Activated T-helper 2 cell treated with anti-CD3 and anti-CD28 coated beads, Interferon-gamma antibody, Interleukin-2, Interleukin-4, amounts not matched to agents 10 μg/mL and 5 μg/mL and 100 μg/mL, durations not matched to agents 14 hours and 24 hours and 36 hours (primary cell): ENCODE measurements at places on chromosomes 6 and 20. TPM values are rescaled to one million over a fixed set of nuclear protein-coding genes. Genes with fewer than 3 reads are reported as not detected.
A peak's percentile ranks its signal among the peaks of the same experiment; 100 is the strongest.

DNA sequence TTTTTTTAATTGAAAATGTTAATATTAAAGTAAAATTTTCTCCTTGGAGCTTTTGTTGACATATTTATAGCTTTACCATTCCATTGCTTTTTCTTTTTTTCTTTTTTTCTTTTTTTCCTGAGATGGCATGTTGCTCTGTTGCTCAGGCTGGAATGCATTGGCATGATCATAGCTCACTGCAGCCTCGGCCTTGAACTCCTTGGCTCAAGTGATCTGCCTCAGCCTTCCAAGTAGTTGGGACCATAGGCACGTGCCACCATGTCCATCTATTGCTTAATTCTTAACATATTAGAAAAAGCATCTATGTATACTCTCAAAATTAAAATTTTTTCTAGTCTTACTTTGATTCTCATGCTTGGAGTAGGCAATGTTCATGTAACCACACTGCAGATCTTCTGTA, 43.0 kb downstream of the RALGAPB start:
- no peak for DNase-seq
- H3K4me1 ChIP-seq, result peaks cover 2% of the 10 kb centered on the region
- no peaks in the 10 kb centered on the region for H3K27me3 ChIP-seq
- no peak overlapping the region for H3K4me3 ChIP-seq
- no peak overlapping the region for H3K27ac ChIP-seq
- H3K36me3 ChIP-seq, result peaks cover 31% of the 10 kb centered on the region

Gene DDO
- total RNA-seq, result not detected in 2 replicates

DNA sequence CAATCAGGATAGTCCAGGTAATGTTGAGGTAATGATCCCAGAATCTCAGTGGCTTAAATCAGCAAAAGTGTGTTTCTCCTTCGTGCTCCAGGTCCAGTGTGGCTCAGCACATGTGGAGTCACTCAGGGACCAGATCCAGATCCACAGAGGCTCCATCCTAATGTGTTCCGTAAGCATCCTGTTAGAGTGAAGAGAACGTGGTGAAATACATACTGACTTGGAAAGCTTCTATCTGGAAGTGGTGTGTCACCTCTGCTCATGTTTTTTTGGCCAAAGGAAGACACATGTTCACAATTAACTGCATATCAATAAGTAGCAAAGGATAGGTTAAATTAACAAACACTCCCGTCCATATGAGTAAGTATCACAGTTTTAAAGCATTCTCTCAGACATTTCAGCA, 26.8 kb upstream of the PREP start:
- H3K27ac ChIP-seq, result no peak overlapping the region
- H3K4me1 ChIP-seq, result peaks cover 6% of the 10 kb centered on the region
- H3K36me3 ChIP-seq, result no peaks in the 10 kb centered on the region
- H3K4me3 ChIP-seq, result no peak overlapping the region
- H3K27me3 ChIP-seq, result peaks cover 18% of the 10 kb centered on the region

- H3K4me1 ChIP-seq, result no peaks in the 10 kb centered on the region
- H3K27ac ChIP-seq, result no peak overlapping the region
- no peak overlapping the region for H3K4me3 ChIP-seq
- H3K36me3 ChIP-seq, result no peaks in the 10 kb centered on the region
- DNase-seq, result no peak
- H3K27me3 ChIP-seq, result no peaks in the 10 kb centered on the region
Measured at GRCh38 chr6:48255094-48255493, 144.1 kb upstream of the PTCHD4 start.

DNA sequence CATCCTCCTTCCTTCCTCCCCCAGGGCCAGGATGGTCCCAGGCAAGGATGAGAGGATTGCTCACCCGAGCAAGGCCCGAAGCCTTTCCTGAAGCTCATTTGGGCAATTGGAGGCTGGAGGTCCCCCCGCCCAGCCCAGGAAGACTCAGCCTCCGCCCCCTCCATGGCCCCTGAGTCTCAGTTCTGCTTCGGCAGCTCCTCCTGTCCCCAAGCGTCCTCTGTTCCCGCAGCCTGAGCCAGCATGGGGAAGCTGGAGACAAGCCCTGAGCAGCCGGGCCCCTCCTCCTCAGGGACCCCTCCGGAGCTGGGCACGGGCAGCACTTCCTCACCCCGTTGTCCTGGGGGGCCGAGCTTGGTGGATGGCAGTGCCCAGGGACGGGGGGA, 26.0 kb downstream of the SLC17A9 start:
- DNase-seq, result no peak
- H3K36me3 ChIP-seq, result no peaks in the 10 kb centered on the region
- H3K27me3 ChIP-seq, result peaks cover 49% of the 10 kb centered on the region
- no peak overlapping the region for H3K27ac ChIP-seq

GRCh38 chr6:157106487-157106886, 216.8 kb downstream of the TMEM242 start:
- no peaks in the 10 kb centered on the region for H3K27me3 ChIP-seq
- peaks cover 59% of the 10 kb centered on the region for H3K4me1 ChIP-seq
- DNase-seq, result no peak
- peak overlapping the region; percentile 65 for H3K27ac ChIP-seq

Gene MROH8
- total RNA-seq, result 1.1 and 1.3 TPM in 2 replicates

- no peaks in the 10 kb centered on the region for H3K36me3 ChIP-seq
- H3K27me3 ChIP-seq, result peaks cover 13% of the 10 kb centered on the region
- H3K27ac ChIP-seq, result no peak overlapping the region
Measured at GRCh38 chr20:40703975-40704530, 15.0 kb upstream of the MAFB start.

DNA sequence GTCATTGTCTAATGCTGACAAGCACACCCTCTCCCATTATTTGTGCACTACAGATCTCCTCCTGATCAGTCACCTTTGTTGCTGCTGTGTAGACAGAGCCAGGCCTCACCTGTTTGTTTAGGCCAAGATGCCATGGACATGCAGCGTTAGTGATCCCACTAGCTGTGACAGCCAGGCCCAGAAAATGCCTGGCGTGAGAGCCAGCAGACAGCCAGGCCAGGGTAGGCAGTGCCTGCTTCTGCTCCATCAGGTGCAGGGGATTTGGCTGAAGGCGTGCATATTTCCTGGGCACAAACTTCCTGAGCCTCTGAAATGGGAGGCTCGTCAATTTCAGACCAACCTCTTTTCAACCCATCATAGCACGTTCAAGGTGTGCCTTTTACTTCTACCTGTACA, 27.3 kb downstream of the MANBAL start:
- H3K4me1 ChIP-seq, result peaks cover 25% of the 10 kb centered on the region
- H3K27me3 ChIP-seq, result no peaks in the 10 kb centered on the region
- no peak overlapping the region for H3K4me3 ChIP-seq
- peak overlapping the region; percentile 76 for H3K27ac ChIP-seq
- DNase-seq, result no peak

- H3K4me3 ChIP-seq, result no peak overlapping the region
- no peaks in the 10 kb centered on the region for H3K4me1 ChIP-seq
- no peak overlapping the region for H3K27ac ChIP-seq
- no peaks in the 10 kb centered on the region for H3K27me3 ChIP-seq
- H3K36me3 ChIP-seq, result no peaks in the 10 kb centered on the region
- no peak for DNase-seq
Measured at GRCh38 chr6:74369556-74369993, 673.6 kb downstream of the CD109 start.

Gene YIPF3
- total RNA-seq, result 51.7 and 59.0 TPM in 2 replicates

DNA sequence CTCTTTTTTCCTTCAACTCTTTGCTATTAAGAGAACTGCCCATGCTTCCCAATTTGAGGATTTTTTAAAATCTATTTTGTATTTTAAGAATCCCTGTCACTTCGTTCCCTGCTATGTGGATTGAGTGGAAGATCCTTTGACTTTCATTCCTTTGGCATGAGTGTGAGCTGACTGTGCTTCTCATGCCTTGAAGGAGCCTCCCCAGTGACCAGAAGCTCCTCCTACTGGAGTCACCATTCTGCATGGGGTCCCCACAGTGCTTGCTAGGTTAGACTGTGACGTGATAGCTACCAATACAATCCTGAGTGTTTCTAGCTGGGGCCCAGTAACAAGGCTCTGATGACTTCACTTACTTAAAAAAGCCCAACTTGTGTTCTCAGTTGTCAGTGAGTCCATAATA, 104.4 kb upstream of the LAMP5 start:
- no peaks in the 10 kb centered on the region for H3K27me3 ChIP-seq
- H3K27ac ChIP-seq, result no peak overlapping the region
- H3K4me3 ChIP-seq, result no peak overlapping the region
- H3K4me1 ChIP-seq, result no peaks in the 10 kb centered on the region
- H3K36me3 ChIP-seq, result no peaks in the 10 kb centered on the region
- no peak for DNase-seq

Gene CDH4
- total RNA-seq, result not detected in 2 replicates

Gene LINC00237
- total RNA-seq, result not detected in 2 replicates

DNA sequence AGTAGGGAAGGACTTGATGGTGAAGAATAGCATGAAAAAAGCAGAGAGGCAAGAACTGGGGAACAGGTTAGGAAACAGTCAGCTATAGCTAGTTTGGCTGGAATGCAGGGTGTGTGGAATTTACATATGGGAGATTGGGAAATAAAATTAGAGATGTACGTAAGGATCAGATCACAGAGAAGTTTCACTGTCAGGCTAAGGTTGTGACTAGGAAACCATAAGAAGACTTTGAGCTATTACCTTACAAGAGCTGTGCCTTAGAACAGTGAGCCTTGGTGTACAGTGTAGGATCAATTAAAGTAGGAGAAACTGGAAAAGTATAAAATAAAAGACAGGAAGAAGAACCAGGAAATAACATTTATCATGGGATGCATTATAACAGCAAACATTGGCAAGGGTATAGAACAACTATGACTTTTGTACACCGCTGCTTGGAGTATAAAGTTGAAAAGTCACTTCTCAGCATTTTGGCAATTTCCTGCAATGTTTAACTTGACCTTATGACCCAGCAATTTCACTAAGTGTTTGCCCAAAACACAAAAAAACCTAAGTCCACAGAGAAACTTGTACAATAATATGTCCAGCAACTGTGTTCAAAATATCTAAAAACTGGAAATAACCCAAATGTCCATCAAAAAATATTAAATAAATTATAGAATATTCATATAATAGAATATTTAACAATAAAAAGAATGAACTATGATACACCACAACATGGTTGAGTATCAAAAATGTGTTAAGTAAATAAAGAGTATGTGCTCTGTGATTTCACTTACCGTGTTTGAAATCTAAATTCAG, 31.2 kb upstream of the SPTLC3 start:
- peaks cover 5% of the 10 kb centered on the region for H3K27me3 ChIP-seq
- no peaks in the 10 kb centered on the region for H3K4me1 ChIP-seq
- no peak for DNase-seq
- H3K4me3 ChIP-seq, result no peak overlapping the region

GRCh38 chr6:6581054-6581453, 7.5 kb upstream of the LY86 start:
- DNase-seq, result no peak
- no peak overlapping the region for H3K4me3 ChIP-seq
- peaks cover 17% of the 10 kb centered on the region for H3K36me3 ChIP-seq

DNA sequence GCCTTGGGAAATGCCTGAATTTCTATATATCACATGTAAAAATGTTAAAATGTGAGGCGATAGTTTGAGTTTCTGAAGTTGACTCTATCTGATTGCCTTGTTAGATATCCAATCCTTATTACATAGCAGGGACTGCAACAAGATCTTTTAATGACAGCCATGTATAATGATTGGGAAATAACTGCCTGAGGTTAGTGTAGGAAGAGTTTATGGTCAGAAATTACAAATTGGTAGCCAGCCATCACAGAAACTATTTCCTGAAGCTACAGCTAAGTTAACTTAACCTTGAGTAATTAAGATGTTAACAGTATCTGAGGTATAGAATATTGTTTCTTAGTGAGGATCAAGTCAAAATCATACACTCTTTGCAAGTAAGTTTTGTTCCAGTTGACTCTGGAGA, 41.0 kb downstream of the AKIRIN2 start:
- H3K36me3 ChIP-seq, result peaks cover 50% of the 10 kb centered on the region
- no peak overlapping the region for H3K27ac ChIP-seq

DNA sequence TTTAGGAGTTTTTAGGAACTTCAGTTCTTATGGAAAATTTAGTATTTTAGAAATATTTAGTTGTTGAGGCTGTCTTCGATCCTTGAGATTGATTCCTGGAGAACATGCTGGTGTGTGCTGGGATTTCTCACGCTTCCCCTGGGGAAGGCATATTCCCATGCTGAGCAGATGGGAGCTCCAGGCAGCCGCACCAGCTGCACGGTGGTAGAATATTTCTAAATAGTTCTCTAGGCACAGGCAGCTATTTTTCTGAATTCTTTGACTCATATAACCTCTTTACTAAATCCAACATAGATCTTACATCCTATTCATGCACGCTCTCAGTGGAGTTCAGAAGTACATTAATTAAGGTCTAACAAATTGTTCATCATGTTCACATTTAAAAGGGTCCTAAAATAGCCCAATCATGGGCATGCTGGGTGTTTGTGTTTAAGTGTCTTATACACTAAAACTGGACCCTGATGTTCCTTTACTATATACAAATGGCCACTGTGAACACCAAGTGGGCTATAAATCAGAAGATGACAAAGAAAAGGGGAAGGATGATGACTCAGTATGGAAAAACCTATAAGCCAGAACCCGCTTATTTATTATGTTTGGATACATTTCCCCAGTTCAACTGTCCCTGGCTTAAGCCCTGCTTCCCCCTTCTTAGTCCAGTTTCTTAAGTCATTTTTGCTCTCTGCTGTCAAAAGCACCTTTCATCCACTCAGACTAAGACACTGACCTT, 138.5 kb downstream of the UST start:
- no peak overlapping the region for H3K4me3 ChIP-seq
- no peak overlapping the region for H3K27ac ChIP-seq
- H3K27me3 ChIP-seq, result peaks cover 13% of the 10 kb centered on the region
- no peak for DNase-seq
- H3K4me1 ChIP-seq, result no peaks in the 10 kb centered on the region
- H3K36me3 ChIP-seq, result no peaks in the 10 kb centered on the region
